ENCODE measurements at places on chromosomes 16 and 17. TPM values are rescaled to one million over a fixed set of nuclear protein-coding genes. Genes with fewer than 3 reads are reported as not detected.

DNA sequence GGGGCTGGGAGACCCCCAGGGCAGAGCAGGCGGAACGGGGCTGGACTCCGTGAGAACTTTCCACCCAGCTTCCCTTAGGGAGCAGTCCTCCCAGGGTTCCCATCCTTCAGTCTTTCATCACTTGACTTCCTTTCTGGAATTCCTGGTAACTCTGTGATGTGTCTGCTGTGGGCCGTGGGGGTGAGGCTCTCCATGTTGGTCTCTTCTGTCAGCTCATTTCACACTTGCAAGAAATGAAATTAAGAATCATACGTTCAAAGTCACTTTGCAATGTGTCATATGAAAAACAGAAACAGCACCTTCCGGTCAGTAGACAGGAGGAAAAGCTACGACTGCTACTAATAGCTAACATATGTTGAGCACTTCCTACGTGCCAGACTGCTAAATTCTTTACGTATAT lies 5.4 kb upstream of the BBS2 start:
- DNase-seq, result no peak

- DNase-seq, result no peak
Measured at GRCh38 chr16:62863139-62863538, 826.9 kb upstream of the CDH8 start.

DNA sequence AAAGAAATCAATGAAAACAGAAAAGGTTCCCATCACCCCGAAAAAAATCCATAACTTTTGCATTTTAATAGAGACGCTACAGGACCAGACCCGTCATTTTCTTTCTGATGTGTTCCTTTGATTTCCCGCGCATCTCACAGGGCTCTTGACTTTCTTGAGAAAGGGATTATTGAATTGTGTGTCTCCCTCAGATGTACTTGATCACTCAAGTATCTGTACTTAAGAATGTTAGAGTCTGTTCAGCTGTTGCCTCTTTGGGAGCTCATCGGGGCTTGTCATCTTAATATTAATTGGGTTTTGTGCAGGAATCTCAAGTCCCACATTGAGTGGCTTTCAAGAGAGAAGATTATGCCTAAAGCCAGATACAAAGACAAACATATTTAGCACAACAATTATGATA lies 606.4 kb upstream of the SALL1 start:
- DNase-seq, result no peak

- no peak for DNase-seq
Measured at GRCh38 chr17:40025991-40026815, 11.0 kb downstream of the CSF3 start.

GRCh38 chr17:63945784-63946439 lies 13.8 kb upstream of the CD79B start:
- DNase-seq, result no peak

GRCh38 chr16:84245956-84246678 lies 6.3 kb upstream of the KCNG4 start:
- DNase-seq, result no peak

- DNase-seq, result no peak
Measured at GRCh38 chr16:67104061-67104460, 5.7 kb upstream of the PHAF1 start.

DNA sequence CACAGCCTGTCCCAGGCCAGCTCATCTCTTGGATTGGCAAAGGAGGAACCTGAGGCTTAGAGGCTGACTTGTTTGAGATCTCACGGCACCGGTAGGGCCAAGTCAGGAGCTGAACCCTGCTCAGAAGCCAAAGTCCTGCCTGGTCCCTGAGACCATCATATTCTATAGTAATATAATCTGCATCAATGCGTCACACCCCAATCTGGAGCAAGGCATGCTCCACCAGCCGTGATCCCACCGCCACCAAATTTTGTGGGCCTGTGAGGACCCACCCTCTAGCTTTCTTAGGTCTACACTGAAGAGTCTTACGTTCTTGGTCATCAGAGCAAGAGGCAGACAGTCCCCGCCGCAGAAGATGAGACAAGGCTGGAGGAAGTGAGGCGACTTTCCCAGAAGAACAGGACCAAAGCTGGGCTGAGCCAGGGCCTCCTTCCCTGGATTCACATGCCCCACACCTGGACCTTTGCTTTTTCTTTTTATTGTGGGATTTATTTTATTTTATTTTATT lies 2.7 kb downstream of the SULT1A1 start:
- peak; percentile 34 for DNase-seq

- DNase-seq, result no peak
Measured at GRCh38 chr16:6864671-6865070, 468.0 kb upstream of the RBFOX1 start.

DNA sequence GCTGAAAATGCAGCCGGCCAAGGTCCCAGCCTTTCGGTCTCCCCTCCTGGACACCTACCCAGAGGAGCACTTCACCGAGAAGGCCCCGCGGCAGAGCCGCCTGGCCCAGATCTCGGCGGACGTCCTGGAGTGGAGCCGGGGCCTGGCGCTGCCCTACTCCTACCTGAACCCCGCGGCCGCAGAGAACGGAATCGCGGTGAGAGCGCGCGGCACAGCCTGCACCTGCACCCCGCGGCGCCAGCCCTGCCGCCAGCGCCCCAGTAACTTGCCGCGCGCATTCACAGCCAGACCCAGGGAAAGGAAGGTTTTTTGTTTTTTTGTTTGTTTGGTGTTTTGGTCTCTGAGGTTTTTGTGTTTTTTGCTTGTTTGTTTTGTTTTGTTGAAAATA lies 15.2 kb downstream of the ALOX12B start:
- DNase-seq, result no peak

- no peak for DNase-seq
Measured at GRCh38 chr17:39080421-39081078, 70.9 kb downstream of the PLXDC1 start.

DNA sequence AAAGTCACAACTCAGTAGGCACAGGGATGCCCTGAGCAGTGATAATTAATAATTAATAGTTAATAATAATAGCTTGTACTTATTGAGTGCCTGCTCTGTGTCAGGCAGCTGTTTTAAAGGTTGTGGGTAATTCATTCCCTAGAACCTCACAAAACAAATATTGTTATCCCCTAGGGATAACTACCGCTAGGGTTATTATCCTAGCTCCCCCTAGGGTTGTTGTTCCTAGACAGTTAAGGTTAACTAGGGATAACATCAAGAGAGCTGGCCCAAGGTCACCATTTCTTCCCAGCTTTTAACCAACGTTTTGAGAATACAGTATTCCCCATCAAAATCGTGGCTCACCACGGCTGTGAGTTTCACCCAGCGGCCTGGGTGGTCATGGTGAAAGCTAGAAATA lies 180.1 kb downstream of the PRKCB start:
- no peak for DNase-seq

- DNase-seq, result no peak
Measured at GRCh38 chr16:50195276-50195675, 42.2 kb downstream of the TENT4B start.

- DNase-seq, result no peak
Measured at GRCh38 chr17:17888371-17888770, 51.6 kb upstream of the SREBF1 start.

Gene CHST6
- total RNA-seq, result 0.15 TPM

Gene PRAC2
- total RNA-seq, result not detected

Gene RFFL
- 36.5 TPM for total RNA-seq

Gene TBC1D3G
- not detected for total RNA-seq

Data from left lobe of liver (tissue), 2 donors.